ENCODE measurements at places on chromosomes 16 and 17. TPM values are rescaled to one million over a fixed set of nuclear protein-coding genes. Genes with fewer than 3 reads are reported as not detected.

- H3K36me3 ChIP-seq: no peaks in the 10 kb centered on the region
- peak; percentile 84 for DNase-seq
- H3K4me1 ChIP-seq: peaks cover 12% of the 10 kb centered on the region
- H3K4me3 ChIP-seq: no peak overlapping the region
- no peaks in the 10 kb centered on the region for H3K27me3 ChIP-seq
Observed at GRCh38 chr17:17913695-17914332, 58.4 kb downstream of the TOM1L2 start.

GRCh38 chr16:88526906-88527185 lies 43.4 kb upstream of the ZC3H18 start:
- no peak overlapping the region for H3K27ac ChIP-seq
- H3K4me3 ChIP-seq: no peak overlapping the region
- no peaks in the 10 kb centered on the region for H3K36me3 ChIP-seq

- no peak for DNase-seq
- H3K27me3 ChIP-seq: peaks cover 3% of the 10 kb centered on the region
- no peak overlapping the region for H3K27ac ChIP-seq
- H3K4me3 ChIP-seq: no peak overlapping the region
- no peaks in the 10 kb centered on the region for H3K36me3 ChIP-seq
Observed at GRCh38 chr17:74541176-74542111, 4.5 kb downstream of the CD300C start.

- H3K27ac ChIP-seq: no peak overlapping the region
- no peak overlapping the region for H3K4me3 ChIP-seq
- no peaks in the 10 kb centered on the region for H3K36me3 ChIP-seq
- H3K27me3 ChIP-seq: no peaks in the 10 kb centered on the region
- DNase-seq: peak; percentile 45
- peaks cover 70% of the 10 kb centered on the region for H3K4me1 ChIP-seq
Observed at GRCh38 chr17:17938388-17939107, 33.7 kb downstream of the TOM1L2 start.

DNA sequence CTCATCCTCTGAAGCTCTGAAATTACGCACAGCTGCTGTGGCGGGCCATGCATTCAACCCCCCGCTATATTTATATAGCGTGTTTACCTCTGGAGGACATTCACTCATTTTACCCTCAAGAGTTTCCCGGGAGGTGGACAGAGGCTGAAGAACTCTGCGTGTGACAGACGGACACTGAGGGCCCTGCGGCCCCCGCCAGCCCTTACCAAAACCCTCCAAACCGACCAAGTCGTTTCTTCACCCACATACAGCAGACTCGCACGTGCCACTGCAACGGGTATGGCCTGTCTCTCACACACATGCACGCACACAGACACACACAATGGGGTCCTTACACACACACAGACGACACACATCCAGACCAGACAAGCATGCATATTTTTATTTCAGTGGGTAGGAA lies 216.4 kb upstream of the FOXF1 start:
- peaks cover 80% of the 10 kb centered on the region for H3K27me3 ChIP-seq
- H3K36me3 ChIP-seq: no peaks in the 10 kb centered on the region
- H3K27ac ChIP-seq: no peak overlapping the region
- H3K4me1 ChIP-seq: no peaks in the 10 kb centered on the region
- no peak for DNase-seq

- H3K27ac ChIP-seq: peak within 1 kb of the TSS; percentile 48
- H3K36me3 ChIP-seq: no peaks in the 10 kb centered on the region
- H3K4me1 ChIP-seq: peaks cover 21% of the 10 kb centered on the region
- H3K27me3 ChIP-seq: no peaks in the 10 kb centered on the region
Observed at GRCh38 chr17:40443196-40443987, at the start of gene IGFBP4. TSS of gene IGFBP4 (plus strand) at chr17:40443450. CDS start at chr17:40443736, 286 bp downstream.

DNA sequence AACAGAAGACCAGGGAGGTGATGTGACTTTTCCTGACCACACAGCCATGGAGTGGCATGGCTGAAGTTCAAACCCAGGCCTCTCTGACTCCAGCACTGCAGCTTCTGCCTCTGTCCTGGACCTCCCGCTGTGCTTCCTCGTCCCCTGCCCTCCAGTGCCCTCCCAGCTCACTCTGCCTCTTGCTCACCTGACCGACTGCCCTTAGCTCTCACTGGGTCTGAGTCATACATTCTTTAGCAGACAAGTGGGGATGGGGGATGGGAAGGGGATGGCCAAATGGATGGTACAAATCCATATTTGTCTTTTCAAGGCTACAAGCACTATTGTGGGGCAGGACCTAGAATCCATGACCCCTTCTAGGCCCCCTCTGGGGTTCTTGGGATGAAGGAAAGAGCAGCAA lies 33.0 kb downstream of the PITPNM3 start:
- no peak overlapping the region for H3K27ac ChIP-seq
- peak; percentile 20 for DNase-seq
- peaks cover 16% of the 10 kb centered on the region for H3K4me1 ChIP-seq
- no peaks in the 10 kb centered on the region for H3K27me3 ChIP-seq
- H3K4me3 ChIP-seq: no peak overlapping the region

Gene RHBDL3
- total RNA-seq: 1.1 TPM

DNA sequence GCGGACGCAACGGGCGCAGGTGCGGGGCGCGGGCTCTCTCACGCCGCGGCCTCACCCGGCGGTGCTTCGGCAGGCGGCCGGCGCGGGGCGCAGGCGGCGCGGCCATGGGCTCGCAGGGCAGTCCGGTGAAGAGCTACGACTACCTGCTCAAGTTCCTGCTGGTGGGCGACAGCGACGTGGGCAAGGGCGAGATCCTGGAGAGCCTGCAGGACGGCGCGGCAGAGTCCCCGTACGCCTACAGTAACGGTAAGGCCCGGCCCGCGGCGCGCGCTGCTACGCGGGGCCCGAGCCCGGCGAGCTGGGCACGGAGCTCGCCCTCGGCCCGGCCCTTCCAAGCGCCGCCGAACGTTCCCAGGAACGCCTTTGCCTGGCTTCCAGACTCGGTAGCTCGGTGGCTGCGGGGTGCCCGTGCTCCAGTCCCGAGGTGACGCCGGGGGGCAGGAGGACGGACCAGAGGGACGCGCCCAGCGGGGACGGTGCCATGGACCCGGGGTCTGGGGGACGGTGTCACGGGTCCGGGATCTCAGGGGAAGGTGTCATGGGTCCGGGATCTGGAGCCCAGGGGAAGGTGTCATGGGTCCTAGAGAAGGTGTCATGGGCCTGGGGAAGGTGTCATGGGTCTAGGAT lies 435 bp downstream of the RAB40C start:
- H3K4me1 ChIP-seq: peaks cover 15% of the 10 kb centered on the region
- H3K27me3 ChIP-seq: no peaks in the 10 kb centered on the region
- peak overlapping the region; percentile 78 for H3K4me3 ChIP-seq
- DNase-seq: no peak
- no peaks in the 10 kb centered on the region for H3K36me3 ChIP-seq

Gene DPEP3
- not detected for total RNA-seq

Gene CHRNE
- total RNA-seq: 0.43 TPM

GRCh38 chr17:76870377-76870714 lies 2.1 kb downstream of the MGAT5B start:
- H3K36me3 ChIP-seq: no peaks in the 10 kb centered on the region
- no peak overlapping the region for H3K27ac ChIP-seq
- H3K4me1 ChIP-seq: peaks cover 45% of the 10 kb centered on the region
- no peak overlapping the region for H3K4me3 ChIP-seq
- DNase-seq: no peak
- no peaks in the 10 kb centered on the region for H3K27me3 ChIP-seq

Gene LITAFD
- total RNA-seq: not detected

Gene ZSCAN10
- total RNA-seq: 0.22 TPM

DNA sequence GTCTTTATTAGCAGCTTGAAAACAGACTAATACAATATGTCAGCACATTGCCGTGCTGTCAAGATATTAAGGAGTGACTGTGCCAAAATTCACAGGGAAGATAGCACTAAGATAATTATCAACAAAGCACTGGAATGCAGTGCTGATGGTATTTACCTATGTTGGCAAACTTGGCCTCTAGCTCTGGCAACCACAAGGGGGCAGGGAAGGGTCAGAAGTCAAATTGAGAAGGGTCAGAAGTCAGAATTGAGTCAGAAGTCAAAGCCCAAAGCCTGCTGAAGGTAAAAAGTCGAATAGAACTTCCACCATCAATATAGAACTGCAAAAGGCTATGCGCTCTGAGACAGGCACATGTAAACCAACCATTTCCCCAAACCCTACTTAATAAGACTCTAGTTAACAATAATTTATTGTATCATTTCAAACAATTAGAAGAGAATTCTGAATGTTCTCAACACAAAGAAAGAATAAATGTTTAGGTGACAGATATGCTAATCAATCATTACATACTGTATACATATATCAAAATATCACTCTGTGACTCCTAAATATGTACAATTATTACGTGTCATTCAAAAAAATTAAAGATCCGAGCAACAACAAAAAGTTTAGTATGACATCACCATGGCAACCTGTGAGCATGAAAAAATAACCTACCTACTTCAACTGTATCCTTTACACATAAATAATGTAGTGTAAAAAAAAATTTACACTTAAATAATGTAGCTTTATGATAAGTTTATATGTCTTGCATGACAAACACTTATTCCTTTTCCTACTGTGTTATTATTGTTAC lies 916.1 kb downstream of the KCNJ2 start:
- no peaks in the 10 kb centered on the region for H3K4me1 ChIP-seq
- no peaks in the 10 kb centered on the region for H3K36me3 ChIP-seq
- no peaks in the 10 kb centered on the region for H3K27me3 ChIP-seq
- H3K4me3 ChIP-seq: no peak overlapping the region
